ENCODE measurements at places on chromosomes 16 and 17. TPM values are rescaled to one million over a fixed set of nuclear protein-coding genes. Genes with fewer than 3 reads are reported as not detected.

Gene GLTPD2
- not detected for total RNA-seq

Gene SLC38A8
- total RNA-seq, result not detected

Gene SNN
- 18.0 TPM for total RNA-seq

Gene SHMT1
- total RNA-seq, result 30.1 TPM

Gene COL1A1
- 6.3 TPM for total RNA-seq

Gene BCAR1
- total RNA-seq, result 243 TPM

Data from mammary microvascular endothelial cell (primary cell).